GM23248 (cell line): ENCODE measurements at places on chromosomes 1 and 21.

GRCh38 chr21:42233067-42233961 is 14.4 kb downstream of the ABCG1 start:
- peak; percentile 47 for DNase-seq

DNA sequence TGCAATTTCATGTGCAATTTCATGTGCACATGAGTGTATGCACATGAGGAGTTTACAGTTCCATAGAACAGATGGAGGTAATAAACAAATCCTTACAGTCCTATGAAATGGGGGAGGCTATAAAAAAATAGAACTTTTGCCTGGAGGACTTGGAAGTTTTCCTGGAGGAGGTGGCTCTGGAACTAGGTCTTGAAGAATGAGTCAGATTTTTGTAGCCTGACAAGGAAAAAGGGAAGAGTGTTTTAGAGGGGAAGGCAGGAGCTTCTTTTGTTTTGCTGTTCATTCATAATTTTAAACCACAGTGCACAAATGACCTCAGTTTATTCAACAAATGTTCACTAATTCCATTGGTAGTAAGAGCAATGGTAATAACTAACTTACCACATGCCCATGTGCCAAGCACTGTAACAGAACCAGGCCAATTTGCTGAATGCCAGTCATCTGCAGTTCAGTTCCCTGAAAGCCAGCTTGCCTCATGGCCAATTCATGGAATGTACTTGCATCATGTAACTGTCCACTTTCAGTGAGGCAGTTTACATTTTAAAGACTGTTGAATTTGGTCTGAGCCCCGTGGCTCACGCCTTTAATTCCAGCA is 2.7 kb downstream of the DIO1 start:
- DNase-seq, result peak; percentile 91

DNA sequence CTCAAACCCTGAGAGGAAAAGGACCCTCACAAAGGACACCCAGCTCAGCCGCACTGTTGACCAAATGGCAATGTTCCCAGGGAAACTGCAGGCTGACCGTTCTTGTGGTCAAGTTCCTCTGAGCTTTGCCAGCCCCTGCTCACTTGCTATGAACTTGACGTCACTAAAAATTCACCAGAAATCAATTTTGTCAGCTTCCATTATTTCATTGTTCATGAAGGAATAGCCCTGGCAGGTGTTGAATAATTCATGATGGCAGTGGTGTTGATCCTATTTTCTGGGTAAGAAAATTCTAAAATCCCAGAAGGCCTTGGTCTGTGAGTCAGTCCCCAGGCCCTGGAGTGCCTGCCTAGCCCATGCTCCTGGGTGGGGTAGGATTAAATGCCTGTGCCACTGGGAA is 318.9 kb downstream of the ZNF326 start:
- DNase-seq, result no peak

- no peak for DNase-seq
Measured at GRCh38 chr1:204563307-204563706, 47.1 kb downstream of the MDM4 start.

DNA sequence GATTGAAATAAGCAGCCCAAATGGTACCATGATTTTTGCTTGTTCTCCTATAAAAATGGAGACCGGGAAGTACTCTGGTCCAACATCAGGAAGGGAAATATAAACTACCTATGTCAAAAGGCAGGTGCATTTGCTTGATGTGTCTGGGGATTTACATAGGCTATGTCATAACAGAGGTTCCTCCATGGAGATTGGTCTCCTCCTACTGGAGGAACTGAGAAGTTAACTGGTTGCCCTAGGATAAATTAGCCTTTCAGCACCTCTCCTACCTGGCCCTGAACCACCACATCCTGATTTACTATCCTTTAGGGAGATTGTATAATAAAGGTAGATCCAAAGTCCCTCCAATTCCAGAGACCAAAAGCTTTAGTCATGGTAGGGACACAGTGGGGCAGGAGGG is 1109.3 kb upstream of the B3GALT2 start:
- DNase-seq, result peak; percentile 0

- DNase-seq, result peak; percentile 24
Measured at GRCh38 chr1:164560556-164560955, 1.6 kb downstream of the PBX1 start.

DNA sequence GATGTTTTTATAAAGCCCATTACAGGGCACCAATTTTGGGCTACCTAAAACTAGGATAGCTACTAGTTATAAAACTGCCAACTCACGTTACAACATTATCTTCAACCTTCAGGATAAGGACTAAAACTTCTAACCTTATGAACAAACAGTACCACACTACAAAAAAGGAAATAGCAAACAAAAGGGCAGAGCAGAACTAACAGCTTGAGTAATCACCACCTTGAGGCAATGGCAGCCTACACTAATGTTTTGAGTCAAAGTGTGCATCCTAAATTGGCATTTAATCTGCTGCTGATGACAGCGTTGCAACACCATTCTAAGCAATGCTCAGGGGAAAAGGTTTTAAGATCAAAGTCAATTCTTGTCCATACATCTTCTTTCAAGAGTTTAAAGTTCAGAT is 27.2 kb downstream of the PTP4A2 start:
- peak; percentile 47 for DNase-seq

- no peak for DNase-seq
Measured at GRCh38 chr1:243273506-243273905, 17.7 kb downstream of the SDCCAG8 start.
